ENCODE measurements at places on chromosomes 11 and 22.

GRCh38 chr11:10379871-10380568 lies 75.0 kb upstream of the AMPD3 start:
- no peak for DNase-seq

- peak; percentile 52 for DNase-seq
Observed at GRCh38 chr11:134951305-134951700, 539.3 kb upstream of the B3GAT1 start.

GRCh38 chr11:117654281-117655255 lies 142.4 kb downstream of the DSCAML1 start:
- DNase-seq, result no peak

DNA sequence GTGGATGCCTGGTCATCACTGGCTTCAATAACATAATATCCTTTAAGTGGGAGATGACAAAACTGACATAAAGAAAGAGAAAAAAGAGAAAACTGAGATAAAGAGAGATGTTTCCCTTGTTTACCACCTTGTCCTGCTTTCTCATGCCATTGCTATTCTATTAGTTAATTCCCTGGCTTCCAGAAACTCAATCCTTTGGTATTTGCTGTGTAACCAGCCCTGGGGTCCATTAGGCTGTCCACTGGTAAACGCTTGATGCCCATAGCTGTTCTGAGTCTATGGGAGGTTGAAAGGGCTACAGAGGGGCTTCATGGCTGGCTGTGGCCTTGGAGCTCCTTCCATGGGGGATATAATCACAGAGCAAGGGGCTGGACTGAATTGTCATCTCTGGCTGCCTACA lies 243.4 kb upstream of the PLET1 start:
- DNase-seq, result no peak

GRCh38 chr11:71321433-71322191 lies 69.2 kb upstream of the SHANK2 start:
- no peak for DNase-seq

GRCh38 chr11:12043959-12044791 lies 35.7 kb upstream of the DKK3 start:
- DNase-seq, result peak; percentile 98

GRCh38 chr11:2164861-2165555 lies 4.0 kb upstream of the INS start:
- no peak for DNase-seq

- DNase-seq, result no peak
Observed at GRCh38 chr22:50706481-50707125, 31.4 kb upstream of the ACR start.

DNA sequence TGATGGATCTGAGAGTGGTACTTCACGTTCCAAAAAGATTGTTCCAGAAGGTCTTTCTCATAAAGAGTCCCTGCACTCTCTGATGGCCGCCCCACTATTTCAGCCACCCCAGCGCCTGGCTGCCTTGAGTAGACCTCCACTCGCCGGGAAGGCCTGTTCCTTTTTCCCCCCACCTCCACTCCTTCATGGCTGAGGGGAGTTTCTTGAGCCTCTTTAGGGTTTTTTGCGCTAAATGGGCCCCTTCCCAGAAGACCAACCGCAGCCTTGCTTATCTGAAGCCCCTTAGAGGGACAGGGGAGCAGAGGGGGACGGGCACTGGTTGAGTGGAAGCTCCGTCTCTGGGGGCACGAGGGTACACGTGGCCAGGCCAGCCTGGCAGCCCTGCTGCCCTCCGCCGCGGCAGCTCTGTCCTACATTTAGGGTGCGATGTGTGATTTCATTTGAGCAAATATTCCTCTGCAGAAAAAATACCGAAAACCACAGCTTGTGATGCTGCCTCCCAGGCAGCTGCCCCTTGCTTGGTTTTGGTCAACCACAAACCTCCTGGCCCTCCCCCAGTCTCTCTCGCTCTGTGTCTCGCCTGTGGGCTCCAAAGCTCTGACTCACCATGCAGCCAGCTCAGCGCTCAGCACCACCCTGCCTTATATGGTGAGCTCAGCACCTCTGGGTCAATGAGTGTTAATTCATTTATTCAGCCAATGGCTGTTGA lies 88.7 kb downstream of the TP53I11 start:
- DNase-seq, result peak; percentile 95

- DNase-seq, result no peak
Observed at GRCh38 chr11:69010964-69011623, 2.0 kb downstream of the MRGPRF start.

DNA sequence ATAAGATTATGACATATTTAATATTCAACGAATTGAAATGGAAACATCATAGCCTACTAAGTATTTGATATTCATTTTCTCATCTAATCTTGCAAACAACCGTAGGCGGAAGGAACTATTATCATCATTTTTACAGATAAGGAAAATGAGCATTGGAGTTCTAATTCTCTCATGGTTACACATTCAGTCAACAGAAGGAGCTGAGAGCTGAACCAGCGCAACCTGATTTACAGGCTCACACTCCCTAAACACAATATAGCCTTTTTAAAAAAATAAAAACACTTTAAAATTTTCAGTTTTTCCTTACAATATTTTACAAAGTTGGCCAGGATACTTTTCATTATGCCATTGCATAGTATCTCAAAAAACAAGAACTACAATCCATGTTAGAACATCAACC lies 74.8 kb downstream of the APOL5 start:
- no peak for DNase-seq

DNA sequence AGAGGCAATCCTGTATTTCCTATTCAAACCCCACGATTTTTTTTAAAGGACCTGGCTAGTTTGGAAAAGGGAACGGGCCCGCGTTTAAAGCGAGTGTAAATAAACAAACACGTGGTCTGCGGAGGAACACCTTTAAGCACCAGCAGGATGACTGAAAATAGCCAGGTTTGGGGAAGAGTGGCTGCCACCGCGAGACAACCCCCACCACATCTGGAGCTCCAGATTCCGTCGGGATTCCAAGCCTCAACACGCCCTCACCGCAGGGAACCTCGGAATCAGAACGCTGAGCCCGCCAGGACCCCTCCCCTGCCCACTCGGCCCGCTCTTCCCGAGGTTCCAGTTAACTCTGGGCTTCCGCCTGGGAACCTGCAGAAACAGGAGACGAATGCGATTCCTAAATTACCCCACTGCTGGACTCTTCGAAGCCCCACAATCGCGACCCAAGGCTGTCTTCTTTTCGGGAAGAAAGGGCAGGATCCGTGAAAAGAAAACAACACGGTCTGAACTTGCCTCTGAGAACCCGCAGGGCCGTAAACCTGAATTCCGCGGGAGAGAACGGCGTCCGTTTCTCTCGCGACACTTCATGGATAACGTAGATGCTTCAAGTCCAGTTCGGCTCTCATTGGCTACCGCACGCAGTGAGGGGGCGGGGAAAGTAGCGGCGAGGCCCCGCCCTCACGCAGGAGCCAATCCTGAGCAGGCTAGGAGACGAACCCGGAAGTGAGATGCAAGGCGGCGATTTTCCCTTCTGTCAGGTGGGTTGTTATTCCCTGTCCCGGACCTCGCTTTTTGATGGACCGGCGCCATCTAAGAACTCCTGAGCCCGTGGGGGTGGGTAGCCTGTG lies at the start of the genes ANKRD49 and MRE11:
Gene ANKRD49, plus strand, starts transcription at position 704 of the 845 bp plus-strand sequence. CDS start 2,710 bp downstream, outside the sequence.
Gene MRE11, minus strand, starts transcription at position 564 of the 845 bp plus-strand sequence. CDS start 1,043 bp downstream, outside the sequence.
- peak; percentile 97 for DNase-seq

DNA sequence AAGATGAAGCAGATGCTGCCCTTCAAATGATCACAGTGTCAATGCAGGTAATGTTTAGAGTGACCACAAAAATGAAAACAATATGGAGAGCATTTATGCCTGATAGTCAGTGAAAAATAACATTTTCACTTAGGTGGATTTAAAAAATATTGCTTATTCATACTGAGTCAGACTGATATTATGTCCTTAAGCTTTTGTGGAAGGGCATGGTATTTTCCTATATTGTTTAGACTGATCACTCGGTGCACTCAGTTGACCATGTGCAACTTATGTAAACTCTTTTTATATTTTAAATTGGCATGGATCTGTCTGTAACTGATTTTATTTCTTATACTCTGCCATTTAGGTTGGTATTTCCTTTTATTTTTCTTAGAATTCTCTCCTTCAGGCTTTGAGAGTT lies 106.6 kb downstream of the DYNC2H1 start:
- no peak for DNase-seq

GRCh38 chr22:30903876-30904460 lies 64.6 kb downstream of the MORC2 start:
- DNase-seq, result no peak

GRCh38 chr11:82930229-82930628 lies 28.7 kb downstream of the DDIAS start:
- no peak for DNase-seq

DNA sequence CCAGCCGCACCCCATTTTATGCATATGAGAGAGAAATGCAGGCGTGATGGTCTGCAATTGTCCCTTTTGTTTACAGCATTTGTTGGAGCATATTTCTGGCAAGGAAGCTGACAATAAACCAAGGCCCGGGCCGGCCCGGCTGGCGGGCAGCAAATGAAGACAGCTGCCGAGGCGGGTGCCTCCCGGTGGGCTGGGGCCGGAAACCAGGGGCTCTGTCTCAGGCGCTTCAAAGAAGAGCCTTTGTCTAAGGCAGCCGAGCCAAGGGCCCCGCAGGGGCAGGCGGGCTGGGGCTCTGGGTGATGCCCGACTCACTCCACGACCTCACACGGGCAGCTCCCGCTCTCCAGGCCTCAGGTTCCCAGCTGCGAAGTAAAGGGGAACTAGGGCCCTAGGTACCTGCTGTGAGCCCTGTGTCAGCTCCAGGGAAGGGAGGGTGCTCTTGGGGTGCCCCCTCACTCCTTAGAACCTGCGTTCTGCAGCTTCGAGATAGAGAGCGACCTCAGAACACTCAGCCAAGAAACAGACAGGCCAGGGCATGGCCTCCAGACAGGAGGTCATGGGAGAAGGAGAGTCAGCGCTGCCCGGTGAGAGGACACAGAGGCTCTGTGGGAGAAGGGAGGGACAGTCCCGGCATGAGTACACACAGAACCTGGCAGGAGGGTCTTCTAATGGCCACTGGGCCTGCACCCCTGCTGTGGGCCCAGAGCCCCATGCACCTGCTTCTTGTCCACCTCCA lies 2.4 kb downstream of the LINC01488 start:
- DNase-seq, result no peak

DNA sequence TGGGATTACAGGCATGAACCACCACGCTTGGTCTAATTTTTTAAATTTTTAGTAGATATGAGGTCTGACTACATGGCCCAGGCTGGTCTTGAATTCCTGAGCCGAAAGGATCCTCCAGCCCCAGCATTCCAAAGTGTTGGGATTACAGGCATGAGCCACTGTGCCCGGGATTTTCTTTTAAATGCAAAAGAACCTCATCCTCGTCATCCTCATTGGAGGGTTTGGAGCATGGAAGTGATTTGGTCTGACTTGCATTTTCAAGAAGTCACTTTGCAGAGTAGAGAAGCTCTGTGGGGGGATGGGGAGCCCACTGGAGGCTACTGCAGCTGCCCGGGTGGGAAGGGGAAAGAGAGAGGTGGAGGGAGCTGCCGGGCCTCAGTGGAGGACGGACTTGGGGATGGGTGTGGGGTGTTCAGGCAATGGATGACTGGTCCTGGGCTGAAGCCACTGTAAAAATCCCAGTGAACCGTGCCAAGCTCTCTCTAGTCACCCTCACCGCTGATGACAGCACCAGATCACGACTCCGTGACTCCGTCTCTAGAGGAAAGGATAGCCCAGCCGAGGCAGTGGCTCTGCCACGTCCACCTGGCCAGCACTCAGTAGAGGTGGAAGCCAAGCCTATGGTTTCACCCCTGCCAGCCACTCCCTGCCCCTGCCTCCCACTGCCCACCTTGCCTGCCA lies 32.8 kb upstream of the SLC22A12 start:
- DNase-seq, result no peak

GRCh38 chr11:99162819-99163218 lies 142.1 kb downstream of the CNTN5 start:
- no peak for DNase-seq

DNA sequence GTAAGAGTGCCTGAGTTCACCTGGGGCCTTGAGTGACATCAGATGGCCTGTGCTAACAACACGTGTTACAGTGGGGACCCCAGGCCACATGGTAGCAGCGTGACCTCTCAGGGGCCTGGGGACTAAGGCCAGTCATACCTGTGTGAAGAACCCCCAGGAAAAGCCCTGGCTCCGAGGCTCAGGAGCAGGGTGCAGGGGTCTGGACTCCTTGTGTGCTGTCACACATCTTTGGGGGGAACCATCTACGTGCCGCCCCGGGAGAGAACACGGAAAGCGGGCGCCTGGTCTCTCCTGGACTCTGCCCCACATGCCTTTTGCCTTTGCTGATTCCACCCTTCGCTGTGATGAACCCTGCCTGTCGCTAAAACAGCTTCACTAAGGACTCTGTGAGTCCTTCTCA lies 48.7 kb downstream of the SHANK2 start:
- no peak for DNase-seq

- no peak for DNase-seq
Observed at GRCh38 chr22:19398206-19398605, 33.3 kb downstream of the HIRA start.

- no peak for DNase-seq
Observed at GRCh38 chr22:38298312-38299005, 18.8 kb downstream of the CSNK1E start.

GRCh38 chr11:133529807-133530500 lies 2.3 kb downstream of the OPCML start:
- no peak for DNase-seq

DNA sequence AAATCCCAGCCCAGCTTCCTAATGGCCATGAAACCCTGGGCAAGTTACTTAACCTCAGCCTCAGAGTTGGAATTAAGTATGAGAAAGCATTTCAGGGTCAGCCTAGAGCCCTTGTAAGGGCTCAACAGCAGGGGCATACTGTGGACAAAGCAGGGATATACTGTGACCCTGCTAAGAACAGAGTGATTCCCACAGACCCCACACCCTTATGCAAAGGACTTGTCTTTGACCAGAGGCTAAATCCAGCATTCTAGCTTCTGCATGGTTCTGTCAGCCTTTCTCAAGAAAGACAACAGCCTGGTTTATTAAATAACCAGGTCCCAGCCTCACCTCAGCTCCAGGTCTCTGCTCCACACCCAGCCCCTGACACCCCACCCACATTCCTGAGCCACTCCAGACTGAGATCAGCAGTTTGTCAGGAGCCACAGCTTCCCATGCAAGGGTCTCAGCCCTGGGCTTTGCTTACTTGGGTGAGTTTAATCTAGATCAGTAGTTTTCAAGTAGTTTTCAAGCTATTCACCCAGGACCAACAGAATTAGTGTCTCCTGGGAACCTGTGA lies 69.2 kb downstream of the GALNT18 start:
- DNase-seq, result no peak

Data from kidney capillary endothelial cell (primary cell).